Brain pericyte (primary cell): ENCODE measurements at places on chromosomes 5 and 9.

DNA sequence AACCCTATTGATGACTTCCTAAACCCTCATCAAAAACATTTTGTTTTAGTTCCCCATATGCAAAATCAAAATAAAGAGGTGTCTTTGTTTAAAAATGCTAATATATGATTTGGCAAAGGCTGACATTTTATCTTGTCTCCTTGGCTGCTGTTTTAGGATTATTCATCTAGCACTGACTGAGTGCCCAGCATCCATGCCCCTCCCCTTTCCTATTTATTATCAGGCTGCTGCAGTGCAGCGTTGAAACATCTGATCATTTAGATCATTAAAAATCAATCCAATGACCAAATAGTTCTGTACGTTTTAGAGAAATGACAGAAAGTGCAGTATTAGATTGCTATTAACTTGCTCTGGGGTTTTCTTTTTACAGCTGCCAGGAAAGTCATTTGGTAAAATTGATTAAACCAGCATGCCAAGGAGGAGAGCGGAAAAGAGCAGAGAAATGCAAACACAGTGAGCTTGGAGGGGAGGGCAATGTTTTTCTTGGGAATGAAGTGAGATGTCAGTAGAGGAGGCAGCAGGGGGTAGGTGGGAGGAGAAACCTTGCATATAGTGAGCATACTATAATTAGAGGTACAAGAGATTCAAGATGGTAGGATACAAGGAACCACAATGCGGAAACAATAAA lies 286.3 kb downstream of the PDE4D start:
- no peak for DNase-seq

- no peak for DNase-seq
Observed at GRCh38 chr9:98523231-98523901, 185.4 kb downstream of the GABBR2 start.

- no peak for DNase-seq
Observed at GRCh38 chr5:56264417-56265025, 31.4 kb upstream of the ANKRD55 start.

GRCh38 chr5:173963867-173964441 lies 25.0 kb upstream of the C5orf47 start:
- no peak for DNase-seq

- no peak for DNase-seq
Observed at GRCh38 chr9:18385696-18386490, 88.1 kb upstream of the ADAMTSL1 start.

- DNase-seq = peak; percentile 39
Observed at GRCh38 chr5:115816226-115817081, at the start of gene CDO1. CDO1 (minus strand) TSS chr5:115816659; CDS start chr5:115816397, 262 bp downstream.

GRCh38 chr5:50808406-50808805 lies 142.0 kb downstream of the PARP8 start:
- DNase-seq = no peak
